GF-D8 (cell line): ENCODE measurements at places on chromosomes 3 and 15.

GRCh38 chr3:59265566-59265965 lies 215.7 kb upstream of the CFAP20DC start:
- DNase-seq = no peak

- DNase-seq = no peak
These were observed 267.8 kb upstream of the FRG2C start for GRCh38 chr3:75396316-75396802.

- no peak for DNase-seq
These were observed 9.9 kb upstream of the VILL start for GRCh38 chr3:37980462-37981347.

GRCh38 chr15:88649286-88649733 lies 10.5 kb downstream of the ISG20 start:
- DNase-seq = no peak

DNA sequence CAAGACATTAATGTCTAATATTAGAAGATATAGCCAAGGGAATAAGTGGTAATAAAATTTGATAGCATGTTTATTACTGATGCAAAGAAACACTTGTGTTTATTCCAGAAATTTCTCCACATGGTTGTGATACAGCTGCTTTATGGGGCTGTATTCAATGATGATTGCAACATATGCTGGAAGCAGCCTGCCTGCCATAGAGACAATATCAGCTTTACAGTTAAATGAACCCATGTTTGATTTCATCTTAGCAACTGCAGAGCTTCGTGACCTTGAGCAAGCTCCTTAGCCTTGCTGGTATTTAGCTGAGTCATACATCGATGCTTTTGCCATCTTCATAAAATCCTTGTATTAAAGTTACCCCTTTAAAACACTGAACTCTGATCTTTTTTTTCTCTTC lies 168.1 kb upstream of the STAC start:
- no peak for DNase-seq
